Metanephros (tissue), 2 donors: ENCODE measurements at places on chromosomes 3 and 15. TPM values are rescaled to one million over a fixed set of nuclear protein-coding genes. Genes with fewer than 3 reads are reported as not detected.

Gene CD86
- total RNA-seq: 5.2 TPM

Gene CCR8
- total RNA-seq: not detected

Gene CFAP91
- total RNA-seq: 12.7 TPM

Gene COL8A1
- total RNA-seq: 13.0 TPM

Gene H1-8
- not detected for total RNA-seq

Gene NRROS
- 7.6 TPM for total RNA-seq

Gene ALDH1A2
- total RNA-seq: 157 TPM

Gene PAQR5
- total RNA-seq: 32.4 TPM

Gene NAA50
- total RNA-seq: 143 TPM

Gene SUCLG2
- 48.3 TPM for total RNA-seq

Gene POC1A
- total RNA-seq: 7.1 TPM

Gene CHST14
- total RNA-seq: 20.1 TPM

Gene ABI3BP
- 17.9 TPM for total RNA-seq

Gene CLRN1
- not detected for total RNA-seq

Gene HDAC11
- total RNA-seq: 23.9 TPM

Gene SLC25A36
- 232 TPM for total RNA-seq

Gene TMIE
- total RNA-seq: 0.64 TPM

Gene KY
- total RNA-seq: 27.6 TPM

Gene IL17RB
- total RNA-seq: 5.1 TPM

Gene RAB7A
- 68.8 TPM for total RNA-seq

Gene GABRR3
- not detected for total RNA-seq

Gene C15orf40
- 48.6 TPM for total RNA-seq

Gene CCDC9B
- total RNA-seq: 6.3 TPM

Gene TERC
- 608 TPM for total RNA-seq

Gene ARPP21
- 15.0 TPM for total RNA-seq

Gene THBS1
- total RNA-seq: 309 TPM

Gene NME9
- 1.6 TPM for total RNA-seq

Gene LRRC2
- 4.1 TPM for total RNA-seq

Gene LTK
- total RNA-seq: 1.7 TPM

Gene FANCD2OS
- not detected for total RNA-seq

Gene PRTG
- 26.0 TPM for total RNA-seq

Gene FGF7
- total RNA-seq: 18.9 TPM

Gene NDUFAF3
- 73.9 TPM for total RNA-seq

Gene RAP2B
- 9.2 TPM for total RNA-seq

Gene SEMA7A
- total RNA-seq: 6.2 TPM

Gene PLA2G4F
- total RNA-seq: 27.8 TPM

Gene OXSM
- total RNA-seq: 13.7 TPM

Gene IQCH
- total RNA-seq: 4.8 TPM

Gene SKOR1
- total RNA-seq: 0.29 TPM
